ENCODE measurements at places on chromosomes 2 and 18.

- no peak for DNase-seq
These were observed 89.0 kb downstream of the MARCHF4 start for GRCh38 chr2:216283038-216283900.

DNA sequence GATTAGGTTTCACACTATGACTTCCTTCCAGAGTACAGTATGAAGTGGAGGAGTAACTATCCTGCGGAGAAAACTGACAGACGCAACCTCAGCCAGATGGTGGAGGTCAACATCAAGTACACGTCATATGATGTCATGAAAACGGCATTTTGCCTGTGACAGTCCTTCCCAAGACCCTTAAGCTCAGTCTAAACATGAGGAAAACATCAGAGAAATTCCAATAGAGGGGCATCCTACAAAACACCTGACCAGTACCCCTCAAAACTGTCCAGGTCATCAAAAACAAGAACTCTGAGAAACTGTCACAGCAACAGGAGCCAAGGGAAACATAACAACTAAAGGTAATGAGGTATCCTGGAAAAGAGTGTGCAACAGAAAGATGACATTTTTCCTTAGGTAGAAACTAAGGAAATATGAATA, 1.7 kb downstream of the RNU4ATAC start:
- no peak for DNase-seq

DNA sequence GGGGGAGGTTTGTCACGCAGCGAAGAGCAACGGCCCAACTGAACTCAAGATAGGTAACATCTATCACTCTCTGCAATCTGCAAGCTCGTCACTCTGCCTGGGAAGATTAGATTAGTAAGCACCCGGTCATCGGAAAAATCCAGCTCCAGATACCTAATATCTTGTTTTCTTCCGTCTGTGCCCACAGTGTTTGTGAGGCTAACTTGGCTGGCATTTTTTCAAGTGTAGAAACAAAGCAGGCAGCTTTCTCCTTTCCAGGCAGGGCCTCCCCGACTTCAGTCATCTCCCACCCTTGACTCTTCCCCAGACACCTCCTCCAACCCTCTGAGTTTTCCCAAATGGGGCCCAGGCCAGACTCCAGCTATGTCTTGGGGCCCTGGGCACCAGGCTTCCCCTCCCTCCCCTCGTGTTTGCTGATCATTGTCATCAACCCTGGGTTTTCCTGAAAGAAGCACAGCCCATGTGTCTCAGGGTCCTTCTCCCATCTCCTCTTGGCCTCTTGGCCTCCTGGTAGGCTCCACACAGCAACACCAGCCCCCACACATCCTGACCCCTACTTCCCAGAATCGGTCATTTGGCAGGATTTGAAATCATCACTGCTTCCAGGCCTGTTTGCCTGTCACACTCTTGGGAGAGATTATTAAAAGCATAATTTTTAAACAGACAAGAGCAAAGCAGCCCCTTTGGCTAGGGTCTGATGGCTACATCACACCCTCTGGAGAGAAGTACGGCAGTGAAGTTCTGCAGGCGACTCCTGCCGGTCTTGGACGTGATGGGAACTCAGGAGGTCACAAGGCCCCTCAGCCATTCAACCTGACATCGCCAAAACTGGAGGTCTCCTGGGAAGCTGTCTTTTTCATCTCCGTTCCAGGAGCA, 144.9 kb upstream of the ID2 start:
- DNase-seq = no peak

DNA sequence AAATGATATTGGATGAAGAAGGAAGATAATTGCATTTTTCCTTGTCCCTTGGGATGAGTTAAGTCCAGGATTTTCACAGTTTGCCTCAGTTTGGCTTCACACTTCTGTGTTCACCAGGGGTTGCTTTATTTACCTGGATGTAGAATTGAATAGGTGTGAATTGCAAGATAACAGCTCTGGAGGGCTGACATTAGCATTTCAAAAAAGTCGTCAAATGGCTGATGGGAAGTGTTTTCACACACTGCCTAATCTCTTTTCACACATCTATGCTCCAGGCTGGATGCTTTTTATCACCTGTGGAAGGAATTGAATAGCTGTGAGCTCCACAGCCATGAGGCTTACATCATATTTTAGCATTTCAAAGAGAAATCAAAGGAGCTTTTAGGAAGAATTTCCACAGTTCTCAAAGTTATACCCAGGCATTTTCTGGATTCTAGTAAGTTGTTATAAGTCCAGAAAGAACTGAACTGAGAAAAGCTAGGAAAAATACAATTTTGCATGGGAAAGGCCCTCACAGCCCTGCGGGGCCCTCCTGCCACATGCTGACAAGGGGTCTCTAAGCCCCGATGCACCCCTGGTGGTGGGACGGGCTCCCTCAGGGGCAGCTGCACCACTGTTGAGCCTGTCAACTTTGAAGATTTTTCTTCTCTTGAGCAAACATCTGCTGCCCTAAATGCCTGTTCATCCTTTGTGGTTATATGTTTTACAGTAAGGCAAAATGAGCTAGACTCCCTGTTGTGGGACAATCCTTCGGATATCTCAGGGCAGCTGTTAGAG, 43.9 kb downstream of the TEX51 start:
- DNase-seq = no peak

DNA sequence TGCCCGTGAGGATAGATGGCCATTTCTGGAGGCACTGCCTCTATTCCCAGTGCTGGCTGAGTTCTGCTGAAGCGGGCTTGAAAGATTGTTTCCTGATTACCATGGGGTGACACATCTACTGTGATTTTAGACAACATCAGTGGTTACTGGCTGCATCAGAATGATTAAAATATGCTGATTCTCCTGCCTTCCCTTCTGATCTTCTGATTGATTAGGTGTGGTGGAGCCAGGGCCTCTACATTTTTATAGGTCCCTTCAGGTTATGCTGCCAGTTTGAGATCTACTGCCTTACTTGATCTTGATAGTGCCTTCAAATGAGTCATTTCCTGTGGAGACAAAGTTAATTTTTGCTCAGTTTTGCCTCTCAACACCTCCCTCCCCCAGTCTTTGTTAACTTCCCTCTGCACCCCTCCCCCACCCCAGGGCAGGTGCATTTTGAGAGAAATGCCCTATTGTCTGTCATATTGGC, 31.6 kb upstream of the SNORC start:
- peak; percentile 80 for DNase-seq

DNA sequence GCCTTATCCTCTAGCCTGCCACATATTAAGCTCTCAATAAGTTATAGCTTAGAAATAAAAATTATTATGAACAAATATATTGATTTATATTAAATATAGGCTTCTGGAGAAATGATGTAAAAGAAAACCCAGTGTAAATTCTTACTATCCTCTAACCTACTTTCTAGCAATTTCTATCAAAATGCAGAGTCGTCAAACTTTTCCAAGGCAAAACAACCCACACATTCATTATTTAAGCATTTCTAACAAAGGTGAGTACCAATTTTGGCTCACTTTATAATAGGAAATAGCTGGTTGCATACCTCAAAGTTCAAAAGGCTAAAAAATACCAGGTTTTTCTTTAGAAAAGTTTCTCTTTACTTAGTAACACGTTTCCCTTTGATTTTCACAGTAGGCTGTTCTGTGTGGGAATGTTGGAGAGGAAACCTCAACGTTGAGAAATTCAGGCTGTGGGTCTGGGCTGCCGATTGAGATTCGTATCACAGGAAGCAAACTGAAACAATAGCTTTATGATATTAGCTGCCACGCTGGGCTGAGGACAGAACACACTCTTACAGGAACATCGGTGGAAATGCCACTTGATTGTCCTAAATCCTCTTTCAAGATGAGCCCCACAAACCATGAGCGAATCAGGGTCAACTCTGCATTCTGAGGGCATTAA, 53.0 kb downstream of the EPAS1 start:
- DNase-seq = peak; percentile 11

GRCh38 chr2:28713577-28714298, 37.9 kb upstream of the PPP1CB start:
- no peak for DNase-seq

DNA sequence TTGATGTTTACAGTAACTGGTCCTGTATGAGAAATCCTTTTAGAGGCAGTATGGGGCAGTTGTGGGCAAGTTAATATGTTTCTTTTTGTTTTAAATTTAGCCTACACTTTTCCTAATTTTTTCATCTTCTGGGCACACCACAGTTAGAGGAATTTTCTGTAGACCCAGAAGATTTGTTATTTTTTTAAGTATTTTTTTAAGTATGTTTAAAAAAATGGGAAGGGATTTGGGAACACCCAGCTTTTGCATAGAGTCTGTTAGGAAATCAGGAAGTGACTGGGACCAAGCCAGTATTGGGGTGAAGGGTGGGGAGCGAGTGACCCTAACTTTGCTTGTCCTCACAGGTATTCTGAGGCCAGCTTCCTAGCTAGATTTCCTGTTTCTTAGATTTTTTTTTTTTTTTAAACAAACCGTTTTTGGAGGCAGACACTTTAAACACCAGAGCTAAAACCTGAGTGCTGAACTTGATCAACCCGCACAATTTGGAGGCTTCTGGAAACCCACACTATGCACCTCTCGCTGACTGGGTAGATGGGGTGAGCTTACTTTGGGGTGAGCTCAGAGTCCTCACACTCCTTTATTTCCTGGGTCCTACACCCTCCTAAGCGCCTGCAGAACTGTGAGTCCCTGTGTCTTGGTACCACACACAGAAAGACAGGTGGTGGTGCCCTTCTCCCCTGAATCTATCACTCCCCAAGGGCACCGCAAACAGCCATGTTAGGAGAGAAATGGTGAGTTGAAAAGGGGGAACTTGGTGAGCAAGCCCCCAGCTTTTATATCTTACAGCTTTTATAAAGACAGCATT, 5.2 kb downstream of the GATA6 start:
- no peak for DNase-seq
